Stimulated activated CD8-positive, alpha-beta memory T cell treated with anti-CD3 and anti-CD28 coated beads, Interleukin-4, amount 100 ng/mL, for 4 hours (primary cell): ENCODE measurements at places on chromosomes 2 and 18.

- DNase-seq: no peak
Measured at GRCh38 chr2:218082586-218083351, 13.7 kb downstream of the RUFY4 start.

DNA sequence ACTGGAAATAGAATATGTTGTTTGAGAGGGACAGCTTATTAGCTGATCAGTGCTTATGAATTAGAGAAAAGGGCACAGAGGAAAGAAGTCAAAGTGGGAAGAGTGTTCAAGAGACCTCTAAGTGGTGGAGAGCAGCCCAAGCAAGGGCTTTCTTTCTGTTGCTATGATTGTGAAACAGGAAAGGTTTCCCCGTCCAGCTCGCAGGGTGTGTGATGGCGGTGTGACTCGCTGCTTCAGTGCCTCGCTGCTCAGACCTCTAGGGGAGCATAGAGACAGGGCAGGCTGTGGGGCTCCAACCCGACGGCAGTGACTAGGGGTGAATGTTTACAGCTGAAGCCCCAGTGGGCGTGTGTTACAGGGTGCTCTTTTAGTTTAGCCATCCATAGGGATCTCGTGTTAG lies 166.5 kb upstream of the COPS8 start:
- DNase-seq: no peak

DNA sequence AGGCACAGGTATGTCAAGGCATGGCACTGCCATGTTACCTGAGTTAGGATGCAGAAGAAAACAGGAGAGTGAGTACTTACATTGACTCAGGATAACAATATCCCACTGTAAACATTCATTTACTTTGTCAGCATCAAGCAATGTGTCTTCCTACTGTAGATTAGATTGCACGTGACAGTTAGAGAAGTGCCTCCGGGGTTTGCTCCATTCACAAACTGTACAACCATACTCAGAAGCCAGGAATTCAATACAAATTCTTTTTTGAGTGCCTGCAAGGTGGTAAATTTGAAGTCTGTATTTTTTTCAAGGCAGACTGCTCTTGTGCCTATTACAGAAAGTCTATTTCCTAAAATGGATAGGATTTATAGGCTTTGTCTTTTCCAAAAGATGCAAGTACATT lies 34.1 kb downstream of the CDCA7 start:
- no peak for DNase-seq

GRCh38 chr2:165725421-165725820 lies 68.6 kb downstream of the GALNT3 start:
- no peak for DNase-seq

- no peak for DNase-seq
Measured at GRCh38 chr2:237533668-237534161, 32.7 kb upstream of the PRLH start.

GRCh38 chr2:215619022-215619958 lies 183.4 kb upstream of the FN1 start:
- no peak for DNase-seq

GRCh38 chr18:76051396-76052226 lies 443.4 kb downstream of the ZNF516 start:
- DNase-seq: no peak

DNA sequence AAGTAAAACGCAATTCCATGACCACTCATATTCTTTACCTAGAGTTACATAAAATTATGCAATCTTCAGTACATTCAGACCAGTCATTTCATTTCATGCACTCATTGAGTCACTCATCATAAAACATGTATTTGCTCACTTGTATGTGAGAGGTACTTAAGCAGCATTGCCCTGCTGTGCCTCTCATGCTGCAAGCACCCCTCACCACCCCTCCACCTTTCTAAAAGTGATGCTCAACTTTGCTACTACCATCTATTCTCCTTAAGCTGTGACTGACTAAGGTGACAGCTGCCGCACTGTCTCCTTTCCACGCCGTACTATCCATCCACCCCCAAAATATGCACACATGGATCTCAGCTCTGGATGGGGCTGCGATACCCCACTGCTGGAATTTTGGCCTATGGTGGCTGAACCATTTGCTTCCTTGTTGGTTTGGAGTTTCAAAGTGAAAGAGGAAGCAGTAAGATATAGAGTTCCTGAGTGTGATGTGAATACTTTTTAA lies 7.2 kb downstream of the ARHGAP25 start:
- no peak for DNase-seq
